ENCODE measurements at places on chromosomes 16 and 17.

DNA sequence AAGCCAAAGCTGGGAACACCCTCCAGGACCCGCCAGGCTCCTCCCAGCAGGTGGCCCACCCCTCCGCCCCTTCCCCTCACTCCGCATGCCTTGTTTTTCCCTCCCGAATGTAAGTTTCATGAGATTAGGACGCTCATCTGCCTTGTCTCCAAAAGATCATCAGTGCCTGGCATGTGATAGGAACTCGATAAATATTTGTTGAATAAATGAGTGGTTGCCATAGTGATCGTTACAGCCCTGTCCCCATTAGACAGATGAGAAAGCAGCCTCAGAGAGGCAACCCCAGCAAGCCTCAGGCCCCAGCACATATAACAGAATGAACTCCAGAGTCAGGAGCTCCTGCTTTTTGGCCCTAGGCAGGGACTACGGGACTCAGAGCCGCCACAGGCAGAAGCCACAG lies 5.0 kb downstream of the CAMKK1 start:
- DNase-seq, result no peak

DNA sequence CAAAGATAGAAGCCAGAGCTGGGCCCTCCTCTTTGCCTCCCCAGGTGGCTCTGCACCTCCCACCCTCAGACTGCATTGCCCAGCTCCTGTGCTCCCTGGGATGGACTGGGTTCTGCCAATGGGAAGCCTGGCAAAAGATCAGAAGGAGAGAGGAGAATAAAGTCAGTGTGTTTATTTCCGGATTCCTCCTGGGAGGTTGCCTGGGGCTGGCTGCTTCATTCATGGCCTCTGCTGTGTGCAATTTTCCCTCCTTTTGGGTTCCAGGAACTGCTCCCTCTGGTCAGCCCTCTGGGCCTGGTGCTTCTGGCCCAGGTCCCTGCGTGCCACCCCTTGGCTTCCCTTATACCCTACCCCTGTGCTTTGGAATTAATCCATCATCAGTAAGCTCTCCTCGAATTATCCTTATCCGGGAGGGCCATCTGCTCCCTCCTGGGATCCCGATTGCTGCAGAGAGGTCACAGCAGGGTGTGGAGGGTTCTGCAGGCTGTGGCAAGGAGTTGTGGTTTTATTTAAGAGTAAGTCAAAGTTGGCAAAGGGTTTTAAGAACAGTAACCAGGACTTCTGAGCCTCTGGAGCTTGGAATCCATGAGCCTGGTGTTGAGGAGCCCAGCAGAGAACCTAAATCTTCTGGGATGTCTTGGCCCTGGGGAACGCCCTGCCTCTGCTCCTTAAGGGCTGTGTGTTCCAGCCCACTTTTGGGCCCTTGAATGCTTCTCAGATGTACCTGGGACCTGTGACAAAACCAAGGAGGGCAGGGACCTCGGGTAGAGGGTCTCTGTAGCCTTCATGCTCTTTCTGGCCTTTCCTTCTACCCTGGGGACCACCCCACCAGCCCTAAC lies 8.2 kb upstream of the MMP2 start:
- DNase-seq, result no peak

- DNase-seq, result no peak
These were observed 7.1 kb upstream of the CDH15 start for GRCh38 chr16:89164436-89164835.

GRCh38 chr17:36884495-36885152 lies 52.7 kb upstream of the LHX1 start:
- DNase-seq, result no peak

- no peak for DNase-seq
These were observed 33.1 kb downstream of the NLRC5 start for GRCh38 chr16:57022445-57022844.

- DNase-seq, result no peak
These were observed 32.9 kb downstream of the SMYD4 start for GRCh38 chr17:1796800-1797199.

DNA sequence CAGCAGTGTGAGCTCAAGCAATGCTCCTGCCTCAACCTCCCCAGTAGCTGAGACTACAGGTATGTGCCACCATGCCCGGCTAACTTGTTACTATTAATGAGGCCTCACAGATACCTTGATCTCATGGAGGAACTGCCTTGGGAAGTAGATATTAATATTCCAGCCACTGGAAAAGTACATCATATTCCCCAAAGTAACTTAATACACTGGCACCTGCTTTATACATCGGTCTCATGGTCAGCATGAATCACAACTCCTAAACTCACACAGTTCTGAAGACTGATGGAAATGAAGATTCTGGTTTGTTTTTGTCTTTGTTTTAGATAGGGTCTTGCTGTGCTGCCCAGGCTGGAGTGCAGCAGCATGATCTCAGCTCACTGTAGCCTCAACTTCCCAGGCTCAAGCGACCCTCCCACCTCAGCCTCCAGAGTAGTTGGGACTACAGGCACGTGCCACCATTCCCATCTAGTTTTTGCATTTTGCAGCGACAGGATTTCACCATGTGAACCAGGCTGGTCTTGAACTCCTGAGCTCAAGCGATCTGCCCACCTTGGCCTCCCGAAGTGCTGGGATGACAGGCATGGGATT lies 28.2 kb downstream of the ADCY9 start:
- no peak for DNase-seq

GRCh38 chr17:69093279-69093789 lies 32.6 kb upstream of the ABCA9 start:
- DNase-seq, result no peak

DNA sequence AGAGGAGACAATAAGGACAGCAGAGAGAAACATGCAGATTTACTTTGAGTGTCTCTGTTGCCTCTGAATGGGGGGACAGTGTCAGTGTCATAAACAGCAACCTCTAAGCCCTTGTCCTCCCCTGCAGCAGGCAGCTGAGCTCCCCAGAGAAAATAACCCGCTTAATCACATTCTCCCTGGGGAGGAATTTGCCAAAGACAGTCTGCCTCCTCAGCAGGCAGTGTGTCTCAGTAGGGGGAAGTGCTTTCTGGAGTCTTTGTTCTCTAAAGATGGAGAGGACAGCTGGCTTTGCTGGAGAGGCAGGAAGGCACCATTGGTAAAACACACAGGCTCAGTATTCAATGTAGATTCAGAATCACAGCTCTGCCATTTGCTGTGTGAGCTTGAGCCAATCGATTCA lies 16.1 kb downstream of the TEKT5 start:
- DNase-seq, result no peak

DNA sequence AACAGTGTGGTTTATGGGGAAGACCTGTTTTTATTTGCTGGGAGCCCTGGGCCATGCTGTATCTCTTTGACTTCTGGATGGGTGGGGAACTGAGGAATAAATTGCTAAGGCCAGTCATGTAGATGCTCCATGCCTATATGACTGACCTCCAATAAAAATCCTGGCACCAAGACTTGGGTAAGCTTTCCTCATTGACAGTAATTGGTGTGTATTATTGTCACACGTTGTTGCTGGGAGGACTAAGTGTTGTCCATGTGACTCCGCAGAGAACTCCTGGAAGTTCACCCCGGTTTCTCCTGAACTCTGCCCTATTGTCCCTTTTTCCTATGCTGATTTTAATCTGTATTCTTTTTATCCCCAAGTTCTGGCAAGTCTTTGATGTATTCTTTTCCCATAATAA lies 33.4 kb upstream of the USP22 start:
- no peak for DNase-seq

GRCh38 chr17:19016297-19016696 lies 11.7 kb upstream of the FAM83G start:
- DNase-seq, result no peak

DNA sequence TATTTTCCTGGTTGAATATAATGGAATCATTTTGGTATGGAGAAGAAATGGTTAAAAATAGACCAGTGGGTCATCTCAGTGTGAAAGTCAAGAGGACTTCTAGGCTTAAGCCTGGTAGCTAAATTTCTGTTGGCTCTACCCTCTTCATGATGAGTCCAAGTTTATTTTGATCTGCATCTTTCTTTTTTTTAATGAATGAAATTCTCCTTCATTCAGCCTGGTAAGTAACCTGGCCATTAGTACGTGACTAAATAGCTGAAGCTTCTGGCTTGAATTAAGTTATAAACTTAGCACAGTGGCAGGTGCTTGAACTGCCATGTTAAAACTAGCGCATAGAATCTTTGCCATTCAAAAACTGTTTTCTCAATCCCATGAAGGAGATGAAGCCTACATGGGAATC lies 28.0 kb downstream of the NF1 start:
- no peak for DNase-seq

- DNase-seq, result no peak
These were observed 138.5 kb downstream of the PITPNC1 start for GRCh38 chr17:67515490-67516083.

DNA sequence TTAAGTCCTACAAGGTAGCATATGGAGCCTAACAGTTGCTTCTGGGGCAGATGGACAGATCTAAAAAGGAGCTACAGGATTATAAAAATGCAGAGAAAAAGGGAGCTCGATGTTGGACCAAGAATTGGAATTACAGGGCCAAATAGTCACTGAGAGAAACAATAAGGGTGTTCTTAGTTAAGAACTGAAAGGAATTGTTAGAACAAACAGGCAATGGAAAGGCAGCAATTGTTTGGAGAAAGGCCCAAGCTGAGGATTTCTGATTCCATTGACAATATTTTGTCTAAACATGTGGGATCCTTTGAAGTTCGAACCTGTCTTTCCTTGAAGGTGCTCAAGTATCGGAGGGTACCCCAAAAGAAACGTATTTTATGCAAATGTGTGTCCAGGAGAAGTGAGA lies 513.6 kb upstream of the CDH8 start:
- no peak for DNase-seq

GRCh38 chr17:75878174-75878998 lies at the start of gene TRIM47:
Gene TRIM47 (minus strand): TSS chr17:75878581. CDS start chr17:75878548, 33 bp downstream.
- no peak for DNase-seq

GRCh38 chr16:88917915-88918627 lies 51.6 kb upstream of the PABPN1L start:
- no peak for DNase-seq

- DNase-seq, result no peak
These were observed 572 bp downstream of the KSR1 start for GRCh38 chr17:27456681-27457359.

DNA sequence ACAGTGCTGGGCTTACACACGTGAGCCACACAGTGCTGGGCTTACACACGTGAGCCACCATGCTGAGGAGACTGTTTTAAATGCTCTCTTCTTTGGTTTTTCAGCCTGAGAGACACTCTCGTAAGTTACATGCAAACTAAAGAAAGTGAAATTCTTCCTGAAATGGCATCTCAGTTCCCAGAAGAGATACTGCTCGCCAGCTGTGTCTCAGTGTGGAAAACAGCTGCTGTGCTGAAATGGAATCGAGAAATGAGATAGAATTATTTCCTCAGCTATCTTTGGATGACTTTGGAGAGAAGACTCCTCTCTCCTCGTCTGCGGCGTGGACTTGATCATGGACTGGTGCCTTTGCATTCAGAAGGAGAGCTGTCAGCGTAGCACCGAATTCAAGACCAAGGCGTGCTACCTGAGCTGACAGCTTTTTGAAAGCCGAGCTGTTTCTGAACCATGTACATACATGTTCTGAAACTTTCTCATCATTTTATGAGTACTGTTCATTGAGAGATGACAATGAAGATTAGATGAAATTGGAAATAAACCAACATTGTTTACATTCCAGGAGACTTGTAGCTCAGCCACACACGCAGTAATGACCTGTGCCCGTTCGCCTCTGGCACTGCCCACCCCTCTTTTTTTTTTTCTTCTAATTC lies 21.6 kb upstream of the ENDOV start:
- DNase-seq, result no peak

DNA sequence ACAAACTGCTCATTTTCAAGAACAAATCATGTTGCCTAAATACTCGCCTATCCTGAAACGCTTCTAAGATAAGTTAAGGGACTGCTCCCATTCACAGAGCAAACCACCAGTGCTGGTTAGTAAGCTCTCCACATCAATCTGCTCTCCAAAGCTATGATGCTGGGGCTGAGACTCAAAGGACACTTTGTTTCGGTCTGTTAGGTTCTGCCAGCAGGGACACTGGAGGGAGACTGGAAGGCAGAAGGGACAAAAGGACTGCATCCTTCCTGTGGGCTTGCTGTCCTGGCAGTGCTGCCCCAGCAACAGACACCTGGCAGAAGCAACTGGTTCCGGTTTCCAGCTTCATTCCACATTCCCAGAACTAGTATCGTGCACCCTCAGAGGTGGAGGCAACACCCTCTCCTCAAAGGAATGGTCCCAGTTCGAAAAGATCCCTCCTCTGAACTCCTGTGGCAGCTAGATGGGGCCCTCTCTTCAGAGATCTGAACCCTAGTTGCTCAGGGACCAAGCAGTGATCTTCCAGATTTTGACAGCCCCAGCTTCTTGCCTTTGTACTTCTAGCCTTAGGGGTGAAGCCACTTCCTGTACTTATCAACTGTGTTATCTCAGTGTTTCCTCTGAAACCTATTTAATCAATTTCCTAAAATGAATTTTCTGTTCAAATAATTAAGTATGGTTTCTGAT lies 73.4 kb upstream of the GSG1L start:
- DNase-seq, result no peak

DNA sequence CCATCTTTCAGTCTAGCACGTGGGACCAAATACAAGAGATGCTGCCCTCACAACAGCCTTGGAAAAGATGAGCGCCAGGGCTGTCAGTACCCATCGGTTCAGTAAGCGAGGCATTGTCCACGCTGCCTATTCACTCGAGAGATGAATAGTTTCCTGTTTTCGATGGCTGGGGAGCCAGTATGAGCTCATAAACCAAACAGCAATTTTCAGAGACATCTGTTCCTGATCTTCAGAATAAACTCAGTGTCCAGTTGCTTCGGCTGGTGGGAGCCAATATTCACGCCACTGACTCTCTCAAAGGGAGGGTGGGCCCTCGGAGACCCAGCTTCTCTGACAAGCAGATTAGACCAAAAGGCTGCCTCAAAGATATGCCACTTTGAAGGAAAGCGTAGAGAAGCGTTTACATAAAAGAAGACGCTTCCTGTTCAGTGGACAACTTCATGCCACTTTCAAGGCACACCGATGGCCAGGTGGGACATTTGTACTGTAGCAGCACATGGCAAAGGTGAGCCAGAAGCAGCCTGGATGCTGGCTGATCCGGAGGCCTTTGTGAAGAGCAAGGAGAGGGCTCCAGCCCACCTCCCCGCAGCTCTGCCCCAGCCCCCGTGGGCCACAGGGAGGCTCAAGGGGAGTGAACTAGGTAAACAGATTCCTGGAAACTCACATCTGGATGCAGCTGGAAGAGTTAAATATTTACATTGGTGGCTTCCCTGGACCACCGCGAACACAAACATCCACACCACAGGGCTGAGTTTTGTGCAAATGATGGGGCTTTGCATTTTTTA lies 6.0 kb downstream of the TIMM22 start:
- no peak for DNase-seq
